ENCODE measurements at places on chromosomes 3 and 15. TPM values are rescaled to one million over a fixed set of nuclear protein-coding genes. Genes with fewer than 3 reads are reported as not detected.

DNA sequence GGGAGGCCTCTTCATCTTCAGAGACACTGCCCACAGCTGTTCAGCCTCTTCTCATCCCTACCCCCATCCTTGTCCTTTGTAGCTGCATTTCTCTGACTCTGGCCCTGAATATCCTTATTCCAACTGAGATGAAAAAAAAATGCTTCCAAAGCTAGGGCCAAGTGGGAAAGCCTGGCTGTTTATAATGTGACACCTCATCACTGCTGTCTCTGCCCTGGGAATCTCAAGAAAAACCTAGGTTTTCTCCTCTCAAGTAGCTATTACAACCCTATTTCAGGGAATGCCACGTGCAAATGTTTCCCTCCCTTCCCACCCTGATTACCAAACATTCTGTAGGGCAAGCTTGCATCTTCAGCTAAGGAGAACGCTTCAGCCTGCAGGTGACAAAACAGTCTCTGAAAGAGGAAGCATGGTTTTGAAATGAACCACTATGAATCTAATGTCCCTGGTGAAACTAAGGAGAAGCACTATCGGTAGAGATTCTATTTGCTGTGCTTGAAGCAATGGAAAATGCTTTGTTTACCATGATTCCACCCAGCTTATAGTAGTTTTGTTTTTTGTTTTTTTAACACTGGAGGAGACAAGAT is 65.4 kb downstream of the USF3 start:
- DNase-seq = no peak
- H3K36me3 ChIP-seq = no peaks in the 10 kb centered on the region
- no peak overlapping the region for H3K4me3 ChIP-seq
- no peak overlapping the region for H3K27ac ChIP-seq

DNA sequence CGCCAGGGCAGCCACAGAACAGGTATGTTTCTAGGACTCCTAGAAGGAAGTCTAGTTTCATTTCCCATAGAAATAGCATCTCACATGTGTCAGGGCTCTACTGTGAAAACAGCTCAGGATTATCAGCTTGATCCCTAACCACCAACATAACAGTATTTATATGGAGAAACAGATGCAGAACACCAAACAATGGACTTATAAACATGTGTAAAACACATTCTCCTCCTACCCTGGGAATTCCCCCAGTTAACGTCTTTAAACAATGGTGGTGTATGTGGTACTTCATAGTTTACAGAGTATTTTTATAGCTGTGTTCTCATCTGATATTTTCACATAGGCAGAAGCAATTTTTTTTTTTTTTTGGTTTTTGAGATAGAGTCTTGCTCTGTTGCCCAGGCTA is 9.7 kb downstream of the TNFSF10 start:
- no peak for DNase-seq
- no peaks in the 10 kb centered on the region for H3K27me3 ChIP-seq
- no peak overlapping the region for H3K27ac ChIP-seq
- no peaks in the 10 kb centered on the region for H3K4me1 ChIP-seq
- no peaks in the 10 kb centered on the region for H3K36me3 ChIP-seq
- no peak overlapping the region for H3K4me3 ChIP-seq

STAB1 gene
- 1.1 TPM for polyA plus RNA-seq

LYSMD4 gene
- polyA plus RNA-seq = 9.8 TPM

DNA sequence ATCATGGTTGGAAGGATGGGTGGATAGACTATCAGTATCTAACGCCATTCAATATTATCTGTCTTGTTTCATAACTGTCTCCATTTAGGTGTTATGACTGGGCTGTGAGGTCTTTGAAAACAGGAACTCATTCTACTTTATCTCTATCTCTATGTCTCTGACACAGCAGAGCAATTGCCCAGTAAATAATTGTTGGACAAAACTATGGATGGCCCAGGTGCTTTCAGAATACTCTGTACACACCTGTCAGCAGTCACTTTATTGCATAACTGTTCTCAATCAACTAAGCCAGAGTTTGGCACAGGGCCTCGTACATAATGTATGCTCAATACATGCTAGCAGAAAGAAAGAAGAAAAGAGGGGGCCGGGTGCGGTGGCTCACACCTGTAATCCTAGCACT is 210.3 kb downstream of the OPA1 start:
- H3K4me3 ChIP-seq = no peak overlapping the region
- H3K4me1 ChIP-seq = 0 out of 2 replicates have a peak, but pooled peaks cover 3% of the 10 kb centered on the region
- H3K27me3 ChIP-seq = no peaks in the 10 kb centered on the region

GRCh38 chr15:90945091-90945490 is 9.6 kb upstream of the RCCD1 start:
- DNase-seq = no peak
- H3K4me3 ChIP-seq = no peak overlapping the region
- H3K27me3 ChIP-seq = no peaks in the 10 kb centered on the region
- no peaks in the 10 kb centered on the region for H3K4me1 ChIP-seq

TRNT1 gene
- polyA plus RNA-seq = 36.4 TPM

DNA sequence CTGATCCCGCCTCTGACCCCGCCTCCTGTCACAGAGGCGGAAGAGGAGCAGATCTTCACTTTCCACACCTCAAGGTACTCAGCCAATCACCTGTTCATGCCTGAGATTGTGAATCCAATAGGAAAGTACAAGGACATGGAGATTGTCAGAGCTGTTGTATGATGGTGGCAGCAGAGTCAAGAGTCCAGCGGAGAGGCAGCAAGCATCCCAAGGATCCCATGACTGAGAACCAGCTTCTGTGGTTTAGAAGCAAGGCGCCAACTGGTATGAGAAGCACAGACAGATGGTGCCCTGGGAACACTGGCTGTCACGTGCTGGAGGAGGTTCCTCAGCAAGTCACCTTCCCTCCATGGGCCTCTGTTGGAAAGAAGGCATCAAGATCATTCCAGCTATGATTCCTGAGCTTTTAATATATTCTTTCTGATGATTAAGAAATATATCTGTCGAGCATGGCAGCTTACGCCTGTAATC is 93.9 kb downstream of the CPN2 start:
- no peak overlapping the region for H3K4me3 ChIP-seq
- no peak for DNase-seq
- H3K27me3 ChIP-seq = no peaks in the 10 kb centered on the region
- peaks cover 6% of the 10 kb centered on the region for H3K4me1 ChIP-seq

ATP13A5 gene
- polyA plus RNA-seq = not detected

PLSCR2 gene
- 0.55 TPM for polyA plus RNA-seq

GRCh38 chr3:100254168-100254777 is 6.5 kb upstream of the TBC1D23 start:
- no peak overlapping the region for H3K4me3 ChIP-seq
- DNase-seq = peak; percentile 92
- H3K27ac ChIP-seq = no peak overlapping the region
- no peaks in the 10 kb centered on the region for H3K4me1 ChIP-seq

DNA sequence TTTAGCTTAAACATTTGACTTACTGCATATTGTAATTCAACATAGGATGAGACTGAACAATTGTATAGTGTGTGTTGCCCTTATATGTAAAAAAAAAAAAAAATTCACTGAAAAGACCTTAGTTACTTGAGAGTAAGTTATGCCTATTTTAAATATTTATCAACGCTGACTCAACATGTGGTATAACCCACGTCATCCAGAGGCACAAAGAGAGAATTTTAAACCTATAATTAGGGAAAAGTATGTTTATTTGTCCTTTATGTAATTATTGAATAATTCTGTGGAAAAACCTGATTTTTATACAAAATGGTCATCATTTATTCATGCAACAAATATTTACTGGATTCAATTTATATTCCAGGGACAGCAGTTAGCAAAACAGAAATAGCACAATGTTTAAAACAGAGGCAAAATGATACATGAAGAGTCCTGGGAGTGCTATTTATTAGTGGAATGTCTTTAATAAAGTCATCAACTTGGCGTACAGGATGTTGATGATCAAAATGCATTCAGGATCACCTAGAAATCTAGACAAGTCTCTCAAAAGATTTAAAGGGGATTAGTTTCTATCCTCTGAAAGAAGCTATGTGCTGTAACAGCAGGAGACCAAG is 223.7 kb downstream of the PCCB start:
- no peaks in the 10 kb centered on the region for H3K27me3 ChIP-seq
- no peaks in the 10 kb centered on the region for H3K4me1 ChIP-seq
- H3K27ac ChIP-seq = no peak overlapping the region
- H3K36me3 ChIP-seq = peaks cover 7% of the 10 kb centered on the region
- no peak for DNase-seq
- H3K4me3 ChIP-seq = no peak overlapping the region

GRCh38 chr15:43881944-43882343 is 55.1 kb downstream of the WDR76 start:
- peak; percentile 82 for DNase-seq
- H3K4me1 ChIP-seq = peaks cover 11% of the 10 kb centered on the region
- no peaks in the 10 kb centered on the region for H3K36me3 ChIP-seq
- no peaks in the 10 kb centered on the region for H3K27me3 ChIP-seq
- H3K4me3 ChIP-seq = no peak overlapping the region
- no peak overlapping the region for H3K27ac ChIP-seq

GRCh38 chr15:76776969-76777368 is 128.2 kb downstream of the SCAPER start:
- 0 out of 2 replicates have a peak, but pooled peaks cover 3% of the 10 kb centered on the region for H3K4me1 ChIP-seq
- no peaks in the 10 kb centered on the region for H3K27me3 ChIP-seq
- H3K27ac ChIP-seq = no peak overlapping the region
- no peaks in the 10 kb centered on the region for H3K36me3 ChIP-seq
- DNase-seq = no peak
- no peak overlapping the region for H3K4me3 ChIP-seq

- no peaks in the 10 kb centered on the region for H3K27me3 ChIP-seq
- H3K36me3 ChIP-seq = no peaks in the 10 kb centered on the region
- no peaks in the 10 kb centered on the region for H3K4me1 ChIP-seq
- no peak overlapping the region for H3K4me3 ChIP-seq
- no peak overlapping the region for H3K27ac ChIP-seq
These were observed 269.3 kb downstream of the ARPP21 start for GRCh38 chr3:35908366-35909232.

DNA sequence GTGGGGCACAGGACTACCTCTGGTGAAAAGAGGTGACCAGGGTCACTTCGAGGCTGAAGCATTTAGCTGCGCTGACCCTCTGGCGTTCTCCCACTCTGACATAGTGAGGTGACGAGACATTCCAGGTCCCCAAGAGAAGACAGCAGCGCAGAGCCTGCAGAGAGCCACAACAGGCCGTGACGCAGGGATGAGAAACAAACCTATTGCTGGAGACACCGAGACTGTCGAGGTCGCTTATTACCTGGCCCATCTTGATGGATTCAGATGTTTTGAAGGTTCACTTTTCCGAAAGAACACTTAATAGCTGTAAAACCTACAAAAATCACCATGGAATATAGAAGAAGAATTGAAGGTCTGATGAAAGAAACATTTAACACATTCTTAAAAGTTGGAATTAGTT is 466.3 kb downstream of the NR2F2 start:
- no peaks in the 10 kb centered on the region for H3K27me3 ChIP-seq
- no peak for DNase-seq
- H3K4me3 ChIP-seq = no peak overlapping the region
- no peaks in the 10 kb centered on the region for H3K4me1 ChIP-seq
- H3K36me3 ChIP-seq = no peaks in the 10 kb centered on the region

- H3K27ac ChIP-seq = no peak overlapping the region
- no peaks in the 10 kb centered on the region for H3K36me3 ChIP-seq
- H3K27me3 ChIP-seq = no peaks in the 10 kb centered on the region
- H3K4me3 ChIP-seq = no peak overlapping the region
- H3K4me1 ChIP-seq = peaks cover 29% of the 10 kb centered on the region
These were observed 144.2 kb upstream of the SNTN start for GRCh38 chr3:63508305-63508704.

- no peaks in the 10 kb centered on the region for H3K27me3 ChIP-seq
- no peaks in the 10 kb centered on the region for H3K36me3 ChIP-seq
These were observed 82.9 kb upstream of the GSK3B start for GRCh38 chr3:120177151-120177550.

GRCh38 chr3:23739536-23739935 is 66.2 kb upstream of the UBE2E1 start:
- no peak for DNase-seq
- H3K27me3 ChIP-seq = peaks cover 39% of the 10 kb centered on the region
- no peaks in the 10 kb centered on the region for H3K36me3 ChIP-seq

- no peak overlapping the region for H3K27ac ChIP-seq
- DNase-seq = no peak
- no peaks in the 10 kb centered on the region for H3K36me3 ChIP-seq
- no peaks in the 10 kb centered on the region for H3K27me3 ChIP-seq
- no peaks in the 10 kb centered on the region for H3K4me1 ChIP-seq
These were observed 298.1 kb downstream of the EPHB1 start for GRCh38 chr3:135093121-135093520.

- H3K27ac ChIP-seq = no peak overlapping the region
- no peaks in the 10 kb centered on the region for H3K36me3 ChIP-seq
- no peak for DNase-seq
- no peaks in the 10 kb centered on the region for H3K4me1 ChIP-seq
These were observed 143.4 kb downstream of the WNT5A start for GRCh38 chr3:55343486-55344357.

DNA sequence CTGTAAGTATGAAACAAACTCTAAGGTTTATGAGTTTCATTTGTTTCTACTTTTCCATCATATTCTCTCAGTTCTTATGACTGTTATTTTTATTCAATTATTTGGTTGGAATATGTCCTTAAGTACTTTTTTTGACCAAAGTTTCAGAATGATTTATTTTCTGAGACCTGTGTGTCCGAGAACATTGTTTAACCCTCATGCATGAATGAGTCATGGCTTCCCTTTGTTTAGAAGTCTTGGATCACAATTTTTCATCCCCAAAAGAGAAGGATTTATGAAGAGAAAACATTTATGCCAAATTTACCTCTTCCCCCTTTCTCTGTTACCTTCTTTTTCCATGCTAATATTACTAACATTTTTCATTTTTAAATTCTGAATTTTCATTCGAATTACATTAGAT is 518.0 kb upstream of the NR2F2 start:
- H3K27me3 ChIP-seq = no peaks in the 10 kb centered on the region
- no peaks in the 10 kb centered on the region for H3K36me3 ChIP-seq
- H3K27ac ChIP-seq = no peak overlapping the region
- no peak overlapping the region for H3K4me3 ChIP-seq

All from GM23338 (cell line).